Naive thymus-derived CD8-positive, alpha-beta T cell (primary cell): ENCODE measurements at places on chromosomes 1 and 21.

DNA sequence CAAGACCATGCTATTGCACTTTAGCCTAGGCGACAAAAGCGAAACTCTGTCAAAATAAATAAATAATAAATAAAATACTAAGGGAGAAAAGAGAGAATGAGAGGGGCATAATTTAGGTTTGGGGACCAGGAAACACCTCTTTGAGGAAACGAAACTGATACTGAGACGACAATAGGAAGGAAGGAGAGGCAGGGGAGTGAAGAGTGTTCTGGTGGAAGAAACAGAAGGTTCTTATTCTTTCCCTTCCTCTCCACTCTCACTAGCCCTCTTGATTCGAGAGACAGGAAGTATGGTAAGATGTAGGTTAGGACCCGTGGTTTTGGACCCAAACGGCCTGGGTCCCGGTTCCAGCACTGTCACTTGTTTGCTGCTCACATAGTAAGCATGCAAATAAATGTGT, 1.6 kb upstream of the NKAIN1 start:
- no peak for DNase-seq

DNA sequence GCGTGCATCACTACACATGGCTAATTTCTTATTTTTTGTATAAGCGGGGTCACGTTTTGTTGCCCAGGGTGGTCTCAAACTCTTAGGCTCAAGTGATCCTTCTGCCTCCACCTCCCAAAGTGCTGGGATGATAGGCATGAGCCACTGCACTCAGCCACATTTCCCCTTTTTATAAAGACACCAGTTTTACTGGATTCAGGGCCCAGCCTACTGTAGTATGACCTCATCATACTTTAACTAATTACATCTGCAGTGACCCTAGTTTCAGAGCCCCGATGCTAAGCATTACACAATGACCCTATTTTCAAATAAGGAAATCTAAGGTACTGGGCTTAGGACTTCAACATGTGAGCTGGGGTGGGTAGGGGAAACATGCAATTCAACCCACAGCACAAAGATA, 31.8 kb upstream of the ENAH start:
- no peak for DNase-seq

DNA sequence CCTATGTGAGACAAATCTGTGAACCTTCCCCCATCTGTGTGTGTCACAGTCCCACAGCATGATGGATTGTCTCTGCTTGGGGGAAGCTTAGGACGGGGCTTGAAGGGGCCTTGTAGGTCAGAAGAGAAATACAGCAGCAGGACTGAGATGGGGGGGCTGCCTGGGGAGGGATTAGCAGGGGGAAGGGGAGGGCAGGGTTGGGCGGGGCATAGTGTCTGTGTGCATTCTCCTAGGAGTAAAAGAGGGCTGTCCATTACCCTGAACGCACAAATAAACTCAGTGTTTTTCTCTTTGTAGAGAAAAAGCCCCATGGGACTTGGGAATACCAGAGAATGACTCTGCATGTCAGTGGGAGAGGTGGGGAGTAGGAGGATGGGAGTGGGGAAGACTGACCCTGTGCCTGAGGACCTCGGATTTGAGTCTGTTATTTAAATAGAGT, 16.4 kb downstream of the RNF220 start:
- DNase-seq = no peak

DNA sequence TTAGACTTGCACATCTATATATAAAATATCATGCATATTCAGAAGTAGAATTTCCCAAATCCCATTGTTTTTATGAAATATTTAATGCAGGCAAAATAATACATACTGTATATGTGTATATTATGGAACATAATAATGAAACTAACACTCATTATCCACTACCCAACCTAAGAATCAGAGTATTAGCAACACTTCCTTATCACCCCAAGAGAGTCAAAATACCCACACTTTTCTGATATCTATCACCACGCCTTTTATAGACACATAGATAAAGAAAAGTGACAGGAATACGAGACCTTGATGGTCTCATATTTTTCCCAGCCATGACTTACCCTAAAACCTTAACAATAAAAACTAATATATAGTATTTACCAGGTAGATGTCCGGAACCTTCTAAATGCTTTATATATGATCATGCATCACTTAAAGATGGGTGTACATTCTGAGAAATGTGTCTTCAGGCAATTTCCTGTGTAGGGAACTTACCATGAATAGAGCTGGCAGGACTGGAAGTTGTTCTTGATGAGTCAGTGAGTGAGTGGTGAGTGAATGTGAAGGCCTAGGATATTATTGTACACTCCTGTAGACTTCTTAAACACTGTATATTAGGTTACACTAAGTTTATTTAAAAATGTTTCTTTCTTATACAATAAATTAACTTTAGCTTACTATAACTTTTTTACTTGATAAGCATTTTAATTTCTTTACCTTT, 45.5 kb downstream of the TNFSF4 start:
- no peak for DNase-seq

GRCh38 chr1:29282924-29283803, 46.8 kb downstream of the PTPRU start:
- DNase-seq = no peak

DNA sequence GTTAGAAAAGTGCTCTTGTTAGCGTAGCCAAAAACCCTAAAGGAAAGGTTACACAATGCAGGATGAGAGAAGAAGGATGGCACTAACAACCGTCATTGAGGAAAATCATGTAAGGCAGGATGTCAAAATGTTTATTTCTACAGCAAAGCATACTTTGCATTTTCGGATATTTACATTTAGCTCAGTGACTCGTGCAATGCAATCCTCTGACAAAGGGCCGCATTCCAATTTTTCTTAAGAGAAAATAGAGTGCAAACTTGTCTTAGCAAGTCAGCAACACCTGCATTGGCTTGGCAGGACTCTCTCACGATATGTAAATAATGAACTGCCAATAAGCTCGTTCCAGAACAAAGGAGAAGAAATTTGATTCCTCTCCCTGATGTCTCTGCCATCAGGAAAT, 33.3 kb downstream of the TIAM1 start:
- DNase-seq = no peak

GRCh38 chr1:39046613-39047210, 20.6 kb downstream of the NDUFS5 start:
- DNase-seq = no peak
